ENCODE measurements at places on chromosomes 11 and 22. TPM values are rescaled to one million over a fixed set of nuclear protein-coding genes. Genes with fewer than 3 reads are reported as not detected.

DNA sequence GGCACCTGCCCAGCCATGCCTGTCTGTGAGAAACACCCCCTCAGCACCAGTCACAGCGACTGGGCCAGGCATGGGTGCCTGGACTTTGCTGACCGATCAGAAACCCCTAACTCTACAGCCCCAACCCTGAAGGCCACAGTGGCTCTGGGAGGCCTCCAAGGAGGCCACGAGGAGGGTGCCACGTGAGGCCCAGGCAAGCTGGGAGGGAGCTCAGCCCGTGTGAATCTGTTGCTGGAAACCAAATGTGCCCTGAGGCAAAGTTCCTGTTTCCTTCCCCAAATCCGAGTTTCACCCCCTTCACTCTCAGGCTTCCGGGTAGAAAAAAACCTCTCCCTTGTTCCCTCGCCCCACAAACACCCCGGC, 1.3 kb downstream of the UNC93B1 start:
- H3K27me3 ChIP-seq = peaks cover 7% of the 10 kb centered on the region
- no peak for DNase-seq
- no peaks in the 10 kb centered on the region for H3K4me1 ChIP-seq
- no peak overlapping the region for H3K4me3 ChIP-seq
- H3K36me3 ChIP-seq = no peaks in the 10 kb centered on the region

DNA sequence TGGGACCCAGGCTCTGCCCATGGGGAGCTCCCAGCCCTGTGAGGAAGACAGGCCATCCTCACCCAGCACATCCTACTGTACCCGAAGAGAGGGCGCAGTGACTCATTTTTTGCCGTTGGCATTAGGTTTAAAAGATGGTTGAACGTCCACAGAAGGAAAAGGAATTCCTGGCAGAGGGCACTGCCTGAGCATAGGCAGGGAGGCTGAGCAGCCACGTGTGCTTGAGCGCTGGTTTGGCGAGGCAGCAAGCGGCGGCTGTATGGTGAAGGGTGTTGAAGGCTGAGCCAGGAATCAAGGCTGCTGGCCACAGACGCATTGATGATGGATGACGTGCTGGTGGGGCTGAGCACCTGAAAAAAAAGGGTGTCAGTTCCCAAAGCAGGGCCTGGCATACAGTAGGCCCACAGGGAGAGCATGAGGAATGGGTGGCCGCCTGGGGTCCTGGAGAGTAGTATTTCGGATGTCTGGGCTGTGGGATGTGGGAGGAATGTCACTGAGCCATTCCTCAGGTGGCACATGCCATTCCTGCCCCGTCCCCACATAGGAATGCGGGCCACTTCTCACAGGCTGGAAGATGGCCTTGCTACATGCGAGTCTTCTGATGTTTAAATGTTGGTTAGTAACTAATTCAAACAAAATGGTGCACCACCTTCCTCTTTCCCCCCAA, 112.5 kb downstream of the KIAA1671 start:
- H3K27ac ChIP-seq = no peak overlapping the region
- peaks cover 8% of the 10 kb centered on the region for H3K36me3 ChIP-seq
- H3K4me1 ChIP-seq = no peaks in the 10 kb centered on the region

The CD59 gene
- 142 TPM for total RNA-seq

- no peak overlapping the region for H3K4me3 ChIP-seq
- peaks cover 13% of the 10 kb centered on the region for H3K36me3 ChIP-seq
- no peaks in the 10 kb centered on the region for H3K27me3 ChIP-seq
- H3K27ac ChIP-seq = no peak overlapping the region
Measured at GRCh38 chr11:100832829-100833228, 145.7 kb downstream of the ARHGAP42 start.

DNA sequence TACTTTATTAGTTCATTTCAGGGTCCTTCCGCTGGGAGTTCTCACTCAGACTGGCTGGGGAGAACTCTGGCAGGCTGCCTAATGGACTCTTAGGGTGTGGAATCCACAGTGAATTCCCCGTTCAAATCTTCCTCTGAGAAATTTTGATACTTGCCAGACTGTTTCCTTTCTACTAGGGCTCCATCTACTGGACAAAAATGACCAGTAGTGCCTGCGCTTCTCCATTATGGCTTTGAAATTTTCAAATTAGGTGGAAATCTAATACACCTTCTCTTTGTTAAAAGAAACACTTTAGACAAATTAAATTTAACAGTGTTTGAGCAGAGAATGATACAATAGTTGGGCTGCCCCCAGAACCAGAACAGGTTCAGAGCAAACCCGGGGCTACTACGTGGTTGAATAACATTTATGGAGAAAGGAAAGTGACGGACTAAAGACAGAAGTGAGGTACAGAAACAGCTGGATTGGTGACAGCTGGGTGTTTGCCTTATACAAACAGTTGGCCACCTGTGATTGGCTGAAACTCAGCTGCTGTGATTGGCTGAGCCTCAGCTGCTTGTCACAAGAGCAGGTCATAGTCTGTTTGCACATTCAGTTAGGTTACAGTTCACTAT, 52.9 kb upstream of the FDX1 start:
- H3K4me3 ChIP-seq = no peak overlapping the region
- DNase-seq = peak; percentile 84
- no peaks in the 10 kb centered on the region for H3K36me3 ChIP-seq

The SHANK3 gene
- total RNA-seq = 10.5 TPM

GRCh38 chr11:68413591-68413999, 47.0 kb upstream of the PPP6R3 start:
- H3K27me3 ChIP-seq = no peaks in the 10 kb centered on the region
- H3K4me3 ChIP-seq = no peak overlapping the region
- DNase-seq = no peak

DNA sequence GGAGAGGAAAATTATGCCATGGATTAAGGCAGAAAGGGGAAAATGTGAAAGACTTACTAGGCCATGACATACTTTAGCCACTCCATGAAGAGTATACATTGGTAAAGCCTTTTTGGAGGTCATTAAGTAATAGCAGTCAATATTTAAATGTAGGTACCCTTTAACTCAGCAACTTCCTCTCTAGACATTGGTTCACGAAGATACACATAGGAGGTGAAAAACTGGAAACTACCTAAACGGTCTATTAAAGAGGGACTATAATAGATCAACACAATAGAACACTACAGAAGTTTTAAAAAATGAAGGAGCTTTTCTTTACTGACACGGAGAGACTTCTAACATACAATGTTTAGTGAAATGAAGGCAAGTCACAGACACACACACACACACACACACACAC, 68.2 kb upstream of the BMAL1 start:
- H3K27ac ChIP-seq = no peak overlapping the region
- no peak overlapping the region for H3K4me3 ChIP-seq
- no peaks in the 10 kb centered on the region for H3K27me3 ChIP-seq
- no peaks in the 10 kb centered on the region for H3K36me3 ChIP-seq

The OR5L1 gene
- not detected for total RNA-seq

DNA sequence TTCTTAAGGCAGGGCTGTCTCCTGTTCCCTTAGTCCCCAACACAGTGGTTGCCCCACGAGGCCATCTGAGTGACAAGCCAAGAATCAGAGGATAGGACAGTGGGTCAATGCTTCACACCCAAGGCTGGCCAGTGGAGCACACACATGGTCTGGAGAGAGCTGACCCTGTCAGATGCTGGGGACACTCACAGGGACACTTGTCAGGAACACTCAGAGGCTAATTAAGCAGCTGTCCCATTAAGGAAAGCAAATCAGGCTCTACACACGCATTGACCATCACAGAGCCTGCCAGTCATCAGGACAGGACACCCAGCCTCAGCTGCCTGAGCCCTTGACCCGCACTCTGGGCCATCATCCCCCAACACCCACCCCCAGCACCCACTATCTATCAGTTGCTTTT, 18.2 kb downstream of the GDPD5 start:
- no peak for DNase-seq
- no peaks in the 10 kb centered on the region for H3K36me3 ChIP-seq
- no peaks in the 10 kb centered on the region for H3K4me1 ChIP-seq

DNA sequence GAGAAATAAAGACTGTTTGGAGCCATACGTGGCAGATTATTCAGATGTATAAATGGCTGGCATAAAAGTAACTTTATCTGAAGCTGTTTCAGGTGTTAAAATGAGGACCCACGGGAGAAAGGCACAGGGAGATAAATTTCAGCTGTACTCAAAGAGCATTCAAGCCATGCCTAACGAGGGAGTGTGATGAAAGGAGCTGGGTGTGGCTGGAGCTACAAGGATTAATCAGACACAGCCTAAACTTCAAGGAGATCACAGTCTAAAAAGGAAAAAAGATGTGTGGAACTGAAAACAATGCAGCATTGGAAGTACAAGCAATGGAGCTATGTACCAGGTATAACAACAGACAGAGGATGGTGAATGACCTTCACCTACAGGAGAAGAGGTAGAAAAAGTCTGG, 120.8 kb upstream of the APOA1 start:
- H3K27ac ChIP-seq = no peak overlapping the region
- no peak for DNase-seq
- peaks cover 13% of the 10 kb centered on the region for H3K36me3 ChIP-seq
- H3K4me1 ChIP-seq = peaks cover 12% of the 10 kb centered on the region

GRCh38 chr11:76156971-76157427, 49.3 kb downstream of the WNT11 start:
- no peak overlapping the region for H3K27ac ChIP-seq
- DNase-seq = no peak

All from endodermal cell (in vitro differentiated cells).